Inflammatory macrophage (primary cell): ENCODE measurements at places on chromosomes 5 and 9.

- DNase-seq, result no peak
Measured at GRCh38 chr5:91794856-91795548, 411.9 kb upstream of the ARRDC3 start.

- DNase-seq, result no peak
Measured at GRCh38 chr5:149271195-149271715, 404 bp upstream of the AFAP1L1 start.

GRCh38 chr5:172147857-172148256 lies 40.2 kb downstream of the STK10 start:
- no peak for DNase-seq

- no peak for DNase-seq
Measured at GRCh38 chr9:73116031-73116430, 35.6 kb upstream of the ANXA1 start.

DNA sequence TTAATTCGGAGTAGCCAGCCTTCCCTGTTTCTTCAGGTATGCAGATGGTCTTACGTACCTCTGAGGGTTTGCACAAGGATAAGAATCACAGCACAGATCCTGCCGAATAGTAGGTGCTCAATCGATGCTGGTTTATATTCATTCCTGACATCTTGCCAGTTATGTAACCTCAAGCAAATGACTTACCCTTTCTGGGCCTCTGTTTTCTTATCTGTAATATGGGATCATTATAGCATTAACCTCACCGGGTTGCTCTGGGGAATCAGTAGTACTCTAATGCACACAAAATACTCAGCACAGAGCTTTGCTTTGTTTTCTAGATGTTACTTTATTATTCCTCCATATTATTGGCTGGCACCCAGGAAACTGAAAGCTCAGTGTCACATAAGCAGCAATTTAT lies 7.7 kb upstream of the NR5A1 start:
- no peak for DNase-seq

DNA sequence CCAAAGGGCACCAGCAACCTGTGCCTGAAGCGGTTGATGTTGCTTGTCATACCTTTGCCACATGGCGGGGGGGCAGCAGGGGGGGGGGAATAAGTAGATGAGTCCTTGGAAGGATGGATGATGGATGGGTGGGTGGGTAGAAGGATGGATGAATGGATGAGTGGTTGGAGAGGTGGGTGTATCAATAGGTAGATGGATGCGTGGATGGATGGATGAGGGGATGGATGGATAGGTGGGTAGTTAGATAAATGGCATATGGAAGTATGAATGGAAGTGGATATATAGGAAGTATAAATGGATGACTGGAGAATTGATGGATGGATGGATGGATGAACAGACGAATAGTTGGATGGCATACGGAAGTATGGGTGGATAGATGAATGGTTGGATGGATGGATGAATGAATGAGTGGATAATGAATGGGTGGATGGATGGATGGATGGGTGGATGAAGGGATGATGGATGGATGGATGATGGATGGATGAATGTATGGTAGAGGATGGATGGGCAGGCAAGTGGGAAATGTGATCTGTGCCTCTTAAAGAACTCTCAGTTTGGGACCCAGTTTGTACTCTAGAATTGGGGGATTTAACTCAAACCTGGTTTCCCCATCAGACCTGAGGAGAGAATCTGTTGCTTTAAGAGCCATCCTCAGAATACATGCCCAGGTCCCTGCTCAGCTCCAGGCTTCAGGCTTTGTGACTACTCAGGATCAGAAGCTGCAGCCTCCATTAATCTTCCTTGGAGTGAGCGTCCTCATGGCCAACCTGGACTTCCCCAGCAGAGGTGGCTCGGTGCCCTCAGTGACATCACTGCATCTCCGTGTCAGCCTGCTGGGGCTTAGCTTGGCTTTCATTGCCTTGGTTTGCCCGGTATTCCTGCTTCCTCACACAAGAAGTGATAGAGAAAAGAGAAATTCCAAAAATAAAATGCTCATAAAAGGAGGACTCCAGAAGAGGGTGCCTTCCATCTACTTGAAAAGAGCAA lies 27.6 kb upstream of the SUSD3 start:
- no peak for DNase-seq

DNA sequence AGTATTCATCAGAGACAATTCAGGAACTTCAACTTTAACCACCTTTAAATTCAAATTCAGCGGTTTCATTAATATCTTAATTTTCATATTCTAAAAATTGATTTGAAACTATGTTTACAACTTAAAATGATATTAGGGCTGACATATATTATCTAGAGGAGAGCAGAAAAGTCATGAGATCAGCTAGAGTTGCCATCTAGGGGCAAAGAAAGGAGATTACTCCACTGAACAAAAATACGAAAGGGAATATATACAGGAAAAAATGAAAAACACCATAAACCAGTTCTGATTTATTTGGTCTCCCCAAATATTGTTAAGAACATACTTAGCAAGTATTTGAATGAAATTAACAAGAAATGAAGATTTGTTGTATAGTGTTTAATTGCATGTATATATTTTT lies 946.3 kb downstream of the DTWD2 start:
- DNase-seq, result no peak

GRCh38 chr5:151675611-151676313 lies 11.0 kb downstream of the SPARC start:
- peak; percentile 53 for DNase-seq

GRCh38 chr5:168370831-168371230 lies 79.4 kb downstream of the WWC1 start:
- DNase-seq, result no peak

DNA sequence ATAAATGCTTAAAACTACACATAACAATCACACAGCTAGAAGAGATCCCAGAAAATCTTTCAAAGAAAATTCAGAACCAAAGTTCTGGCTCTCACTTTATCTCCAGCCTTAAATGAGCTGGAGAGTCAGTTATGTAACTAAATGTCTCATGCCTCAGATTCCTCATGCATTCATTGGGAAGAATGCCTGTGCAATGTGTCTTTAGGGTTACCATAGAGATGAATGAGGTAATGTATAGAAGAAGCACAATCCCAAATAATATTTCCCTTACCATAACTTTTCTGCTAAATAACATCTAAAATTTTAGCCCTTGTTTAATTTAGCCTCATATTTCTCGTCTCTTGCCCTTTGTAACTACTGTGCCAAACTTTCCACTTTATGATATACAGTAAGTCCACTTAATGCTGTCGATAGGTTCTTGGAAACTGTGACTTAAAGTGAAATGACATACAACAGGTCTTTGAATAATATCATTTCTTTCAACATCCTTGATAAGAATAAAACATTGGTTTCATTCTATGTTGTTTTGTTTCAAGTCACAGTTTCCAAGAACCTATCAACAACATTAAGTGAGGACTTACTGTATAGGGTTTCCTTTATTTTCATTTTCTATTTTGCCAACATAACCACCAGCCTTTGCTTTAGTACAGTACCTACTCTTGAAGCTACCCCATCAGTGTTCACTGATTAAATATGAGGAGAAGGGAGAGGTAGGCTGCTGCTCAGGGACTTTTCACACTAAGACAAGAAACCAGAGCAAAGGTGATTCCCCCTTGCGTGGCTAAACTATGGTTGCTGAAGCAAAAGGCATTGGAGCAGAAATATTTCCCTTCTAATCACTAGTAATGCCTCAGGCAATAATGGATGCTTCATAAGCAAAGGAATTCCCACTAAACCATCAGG lies 295.7 kb upstream of the PTGER4 start:
- peak; percentile 61 for DNase-seq

DNA sequence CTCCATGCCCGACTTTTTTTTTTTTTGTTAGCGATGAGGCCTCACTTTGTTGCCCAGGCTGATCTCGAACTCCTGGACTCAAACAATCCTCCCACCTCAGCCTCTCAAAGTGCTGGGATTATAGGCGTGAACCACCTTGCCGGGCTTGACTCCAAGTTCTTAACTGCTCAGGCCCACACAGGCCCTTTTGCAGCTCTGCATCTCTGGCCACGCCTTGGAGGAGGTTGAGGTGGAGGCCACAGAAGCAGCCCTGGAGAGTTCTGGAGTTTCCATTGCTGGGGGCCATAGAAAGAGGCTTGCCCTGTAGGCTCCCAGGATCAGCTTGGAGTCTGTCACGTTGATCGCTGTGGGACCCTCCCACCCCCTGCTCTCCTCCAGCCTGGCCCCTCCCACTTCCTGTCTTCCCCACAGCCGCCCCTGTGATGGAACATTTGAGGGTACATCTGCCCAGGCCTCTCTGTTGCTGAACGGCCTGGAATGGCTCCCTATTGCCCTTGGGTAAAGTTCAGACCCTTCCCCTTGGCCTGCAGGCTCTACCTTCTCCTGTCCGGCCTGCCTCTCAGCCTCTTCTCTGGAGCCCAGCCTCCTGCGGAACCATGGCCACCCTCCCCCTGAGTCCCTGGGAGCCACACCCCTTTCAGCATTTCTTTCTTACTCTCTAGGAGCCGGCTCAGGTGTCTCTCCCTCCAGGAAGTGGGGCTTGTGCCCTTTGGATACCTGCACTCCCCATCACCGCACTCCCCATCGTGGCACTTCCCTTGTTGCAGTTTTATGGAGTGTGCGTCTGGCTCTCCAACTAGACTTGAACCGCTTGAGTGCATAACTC lies 30.4 kb upstream of the IER5L start:
- no peak for DNase-seq

DNA sequence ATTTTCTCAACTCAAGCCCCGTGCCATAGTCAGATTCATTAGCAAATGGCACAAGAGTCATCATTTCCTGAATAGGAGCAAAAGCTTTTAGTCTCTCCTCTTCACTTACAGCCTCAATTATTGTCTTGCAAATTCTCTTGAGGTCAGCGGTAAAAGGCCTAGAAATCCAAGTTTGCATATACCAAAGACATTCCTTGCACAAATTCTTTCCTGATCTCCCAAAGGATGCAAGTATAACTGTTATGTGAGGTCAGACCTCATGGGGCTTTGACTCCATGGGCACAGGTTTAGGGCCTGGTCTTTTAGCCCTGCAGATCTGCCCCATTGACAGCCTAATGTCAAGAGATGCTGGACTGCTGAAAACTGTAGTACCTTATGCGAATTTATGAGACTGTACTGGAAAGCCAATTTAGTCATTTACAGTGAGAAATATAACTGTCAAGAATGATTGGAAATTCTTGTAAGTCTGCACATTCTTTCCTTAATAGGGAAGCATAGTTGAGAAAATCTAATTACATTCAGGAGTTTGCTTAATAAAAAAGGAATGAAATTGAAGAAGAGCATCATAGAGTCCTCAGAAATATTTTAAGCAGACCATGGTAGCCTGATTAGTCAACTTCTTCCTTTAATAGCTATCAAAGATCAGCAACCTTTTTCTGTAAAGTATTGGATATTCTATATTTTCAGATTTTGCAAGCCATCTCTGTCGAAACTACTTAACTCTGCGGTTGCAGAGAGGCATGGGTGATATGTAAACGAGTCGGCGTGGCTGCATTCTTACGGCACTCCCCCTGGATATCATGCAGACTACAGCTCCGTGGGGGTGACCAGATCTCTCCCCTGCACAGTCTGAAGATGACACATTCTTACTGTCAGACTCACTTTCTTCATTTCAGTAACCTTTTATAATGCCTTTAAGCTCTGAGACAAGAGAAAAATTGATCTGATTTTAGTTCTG lies 45.2 kb downstream of the GCNT4 start:
- no peak for DNase-seq

DNA sequence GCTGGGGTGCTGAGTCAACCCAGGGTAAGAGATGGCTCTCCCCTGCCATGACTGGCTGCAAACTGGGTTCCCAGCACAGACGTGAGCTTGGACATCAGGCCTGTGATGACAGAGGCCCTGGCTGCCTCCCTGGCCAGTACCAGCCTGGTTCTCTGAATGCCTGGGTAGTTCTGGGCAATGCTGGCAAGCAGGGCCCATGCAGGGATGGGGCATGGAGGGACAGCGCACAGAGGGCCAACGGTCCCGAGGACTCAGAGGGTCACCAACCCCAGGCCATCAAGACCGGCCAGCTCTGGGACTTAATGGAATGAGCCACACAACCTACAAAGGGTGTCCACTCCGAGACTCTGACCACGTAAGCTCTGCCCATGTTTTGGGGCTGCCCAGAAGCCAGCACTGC lies 241.4 kb downstream of the FSTL4 start:
- no peak for DNase-seq

DNA sequence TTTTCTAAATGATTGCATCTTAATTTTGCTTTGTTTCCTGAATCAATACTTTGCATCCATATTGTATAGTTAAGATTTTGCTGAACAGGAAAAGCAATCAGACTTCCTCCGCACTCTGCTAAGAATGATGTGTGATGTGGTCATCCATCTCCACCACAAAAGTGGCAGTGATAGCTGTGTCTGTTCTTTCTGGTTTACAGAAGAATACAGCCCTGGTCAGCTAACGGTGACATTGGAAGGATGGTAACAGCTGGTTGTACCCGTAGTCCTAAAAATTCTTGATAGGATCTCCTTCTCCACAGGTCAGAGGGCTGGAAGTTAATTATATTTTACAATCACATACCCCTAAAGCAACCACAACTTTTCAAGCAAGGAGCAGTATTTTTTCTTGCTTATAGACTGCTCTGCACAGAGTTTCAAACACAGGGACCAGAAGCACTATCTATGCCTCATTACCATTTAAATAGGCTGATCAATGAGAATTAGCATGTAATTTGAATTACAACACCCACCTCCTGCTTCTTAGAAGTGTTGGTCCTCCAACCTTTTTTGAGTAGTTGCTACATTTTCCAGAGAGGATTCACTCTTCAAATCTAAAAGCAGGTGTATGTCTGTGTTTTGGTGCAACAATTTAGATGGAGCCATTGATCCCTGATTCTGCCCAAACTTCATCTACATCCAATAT lies 1191.9 kb upstream of the NUDT12 start:
- no peak for DNase-seq

- DNase-seq, result no peak
Measured at GRCh38 chr9:98790134-98790841, 6.1 kb downstream of the ANKS6 start.

DNA sequence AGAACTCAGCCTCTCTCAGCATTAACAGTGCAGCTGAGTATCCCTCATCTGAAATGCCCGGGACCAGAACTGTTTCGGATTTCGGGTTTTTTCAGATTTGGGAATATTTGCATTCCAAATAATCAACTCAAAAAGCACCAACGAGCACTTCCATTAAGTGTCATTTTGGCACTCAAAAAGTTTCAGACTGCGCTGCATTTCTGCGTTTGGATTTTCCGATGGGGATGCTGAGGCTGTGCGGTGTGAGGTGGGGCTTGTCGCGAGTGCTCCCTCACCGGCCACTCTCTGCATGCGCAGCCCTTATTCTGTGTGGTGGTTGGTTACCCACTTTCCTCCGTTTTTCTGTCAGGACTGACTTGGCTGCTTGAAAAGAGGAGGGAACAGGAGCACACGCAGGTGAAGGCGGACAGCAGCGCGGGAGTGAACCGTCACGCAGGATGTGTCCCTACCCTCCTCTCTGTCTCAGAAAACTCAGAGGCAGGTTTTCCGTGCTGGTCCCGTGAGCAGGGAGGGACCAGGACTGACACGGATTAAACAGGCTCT lies 8.4 kb downstream of the UBAC1 start:
- DNase-seq, result no peak

- DNase-seq, result no peak
Measured at GRCh38 chr9:79573412-79573923, 1.7 kb downstream of the TLE4 start.

DNA sequence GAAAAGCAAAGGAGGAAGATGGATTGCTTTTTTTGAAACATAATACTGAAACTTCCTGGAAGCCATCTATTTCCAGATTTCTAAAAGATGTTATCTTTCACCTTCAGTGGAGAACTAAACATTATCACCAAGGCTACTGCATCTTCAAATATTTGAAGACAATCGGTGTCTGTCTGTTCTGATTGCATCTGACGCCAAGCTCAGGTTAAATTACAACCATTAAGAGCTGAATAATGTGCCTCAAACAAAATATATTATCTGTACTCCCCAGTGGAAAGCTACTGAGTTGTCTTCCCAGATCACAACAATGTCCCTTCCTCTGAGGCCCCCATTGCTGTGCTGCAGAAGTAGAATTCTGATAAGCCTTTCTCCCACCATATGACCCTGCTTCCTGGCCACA lies 342.3 kb downstream of the PLK2 start:
- DNase-seq, result no peak
